ENCODE measurements at places on chromosomes 16 and 17.
A peak's percentile ranks its signal among the peaks of the same experiment; 100 is the strongest.

DNA sequence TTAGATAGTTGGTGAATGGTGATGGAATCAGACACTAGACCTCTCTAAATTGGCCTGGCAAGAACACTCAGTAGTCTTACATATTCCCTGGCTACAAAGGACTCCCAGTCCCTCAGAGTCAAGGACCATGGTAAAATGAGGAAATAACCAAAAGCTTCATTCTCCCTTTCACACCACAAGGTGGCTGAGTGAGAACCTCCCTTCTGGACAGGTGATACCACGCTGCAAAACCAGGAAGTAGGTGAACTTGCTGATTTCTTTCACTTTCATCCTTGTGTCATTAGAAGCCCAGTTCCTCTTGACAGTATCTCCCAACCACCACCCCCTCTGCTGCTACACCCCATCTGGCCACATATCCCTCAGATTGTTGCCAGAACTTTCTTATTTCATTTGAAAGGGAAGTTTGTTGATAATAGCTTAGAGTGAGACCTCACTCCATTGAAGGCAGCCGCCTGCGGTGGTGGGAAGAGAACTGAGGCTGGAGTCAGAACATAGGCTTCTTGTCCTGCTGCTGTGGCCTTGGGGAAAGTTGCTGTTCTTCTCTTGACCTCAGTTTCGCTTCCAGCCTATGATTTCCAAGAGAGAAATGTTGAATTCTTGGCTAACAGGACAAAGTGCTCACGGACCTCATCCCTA lies 290.6 kb upstream of the CCL2 start:
- no peak for DNase-seq

DNA sequence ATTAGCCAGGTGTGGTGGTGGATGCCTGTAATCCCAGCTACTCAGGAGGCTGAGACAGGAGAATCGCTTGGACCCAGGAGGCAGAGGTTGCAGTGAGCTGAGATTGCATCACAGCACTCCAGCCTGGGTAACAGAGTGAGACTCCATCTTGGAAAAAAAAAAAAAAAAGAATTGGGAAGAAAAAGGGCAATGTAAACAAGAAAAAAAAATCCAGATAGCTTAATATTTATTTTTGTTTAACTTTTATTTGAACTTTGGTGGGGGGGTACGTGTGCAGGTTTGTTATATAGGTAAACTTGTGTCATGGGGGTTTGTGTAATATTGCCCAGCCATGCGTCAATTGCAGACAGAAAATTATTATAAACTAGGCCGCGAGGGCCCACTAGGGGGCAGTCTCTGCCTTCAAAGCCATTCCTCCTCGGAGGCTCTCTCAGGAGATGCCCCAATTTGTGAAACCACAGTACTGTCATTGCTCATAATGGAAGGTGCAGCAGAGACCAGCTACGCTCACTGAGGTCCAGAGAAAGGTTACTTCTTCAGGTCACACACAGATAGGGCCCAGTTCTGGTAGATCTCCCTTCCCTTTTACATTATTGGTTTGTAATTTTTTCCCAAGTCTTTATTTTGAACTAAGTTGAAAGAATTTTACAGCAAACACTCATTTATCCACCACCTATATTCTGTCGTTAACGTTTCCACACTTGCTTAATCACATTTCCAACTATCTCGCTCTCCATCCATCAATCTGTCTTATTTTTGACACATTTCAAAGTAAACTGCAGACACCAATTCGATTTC lies 206.2 kb downstream of the PRKCB start:
- no peak for DNase-seq

DNA sequence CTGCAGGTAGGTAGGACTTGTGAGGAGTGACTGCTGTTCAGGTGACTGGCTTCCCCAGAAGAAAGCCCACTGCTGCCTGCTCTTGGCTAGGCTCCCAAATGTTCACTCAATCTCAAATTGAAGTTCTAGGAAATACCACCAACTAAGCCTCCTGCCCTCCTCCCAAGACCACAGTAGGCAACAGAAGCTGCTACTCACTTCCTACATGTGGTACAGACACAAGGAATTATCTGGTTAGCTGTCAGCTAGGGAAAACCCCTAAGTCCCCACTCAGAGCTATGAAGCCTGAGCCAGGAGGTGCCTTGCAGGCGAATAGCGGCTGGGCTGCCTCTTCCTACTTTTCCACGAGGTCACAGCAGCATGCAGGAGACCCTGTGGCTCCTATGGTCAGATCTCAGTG lies 4.9 kb downstream of the FBXO39 start:
- no peak for DNase-seq

GRCh38 chr16:68480084-68480995 lies 32.0 kb upstream of the SMPD3 start:
- DNase-seq: peak; percentile 42

DNA sequence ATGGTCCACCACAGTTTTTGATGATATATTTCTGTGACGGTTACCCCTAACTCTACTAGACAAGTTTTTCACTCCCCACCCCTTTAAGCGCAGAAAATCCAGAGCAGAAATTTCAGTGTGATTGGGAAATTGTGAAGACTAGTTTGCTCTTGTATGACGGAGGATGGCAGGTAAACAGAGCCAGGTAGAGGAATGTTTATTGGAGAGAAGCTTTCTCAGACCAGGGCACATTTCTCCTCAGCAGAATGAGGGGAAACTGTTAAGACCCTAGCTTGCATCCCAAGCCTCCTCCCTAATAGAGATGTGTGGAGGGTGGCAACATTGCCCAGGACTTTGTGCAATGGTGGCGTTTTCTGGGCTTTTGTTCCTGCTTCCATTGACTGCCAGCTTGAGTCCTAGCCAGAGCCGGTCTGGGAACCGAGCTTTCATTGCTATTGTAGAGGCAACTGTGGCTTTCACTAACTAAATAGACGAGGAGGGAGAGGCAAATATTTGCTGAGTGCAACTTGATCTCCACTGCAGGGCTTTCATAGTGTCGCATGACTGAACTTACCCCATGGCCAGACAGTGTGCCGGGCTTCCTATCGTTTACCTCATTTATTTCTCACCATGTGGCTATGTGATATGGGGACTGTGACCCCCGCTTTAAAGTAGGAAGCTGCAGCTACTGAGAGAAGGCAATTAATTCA lies 159.6 kb upstream of the MPHOSPH6 start:
- DNase-seq: no peak

DNA sequence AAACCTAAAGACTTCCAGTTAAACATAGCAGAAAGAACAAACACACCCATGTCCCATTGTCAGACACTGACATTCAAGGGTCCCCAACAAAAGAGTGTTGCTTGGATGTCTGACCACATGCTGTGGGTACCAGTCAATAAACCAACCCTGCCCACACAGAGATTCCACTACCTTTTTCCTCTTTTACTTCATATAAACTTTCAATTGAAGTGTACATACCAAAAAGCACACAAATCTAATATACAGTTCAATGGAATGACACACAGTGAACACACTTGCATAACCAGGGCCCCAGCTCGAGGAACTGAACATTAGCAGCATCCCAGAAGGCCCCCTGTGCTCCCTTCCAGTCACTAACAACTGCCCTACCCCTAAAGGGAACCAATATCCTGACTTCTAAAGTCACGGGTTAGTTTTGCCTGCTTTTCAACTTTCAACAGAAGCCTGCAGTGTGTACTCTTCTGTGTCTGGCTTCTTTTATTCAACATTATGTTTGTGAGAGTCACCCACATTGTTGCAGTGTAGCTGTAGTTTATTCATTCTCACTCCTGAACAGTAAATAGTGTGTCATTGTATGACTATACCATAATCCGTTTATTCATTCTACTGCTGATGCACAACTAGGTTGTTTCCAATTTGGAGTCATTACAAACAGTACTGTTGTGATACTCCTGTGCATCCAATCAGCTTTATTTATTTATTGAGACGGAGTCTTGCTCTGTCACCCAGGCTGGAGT lies 18.0 kb downstream of the CFDP1 start:
- DNase-seq: no peak

DNA sequence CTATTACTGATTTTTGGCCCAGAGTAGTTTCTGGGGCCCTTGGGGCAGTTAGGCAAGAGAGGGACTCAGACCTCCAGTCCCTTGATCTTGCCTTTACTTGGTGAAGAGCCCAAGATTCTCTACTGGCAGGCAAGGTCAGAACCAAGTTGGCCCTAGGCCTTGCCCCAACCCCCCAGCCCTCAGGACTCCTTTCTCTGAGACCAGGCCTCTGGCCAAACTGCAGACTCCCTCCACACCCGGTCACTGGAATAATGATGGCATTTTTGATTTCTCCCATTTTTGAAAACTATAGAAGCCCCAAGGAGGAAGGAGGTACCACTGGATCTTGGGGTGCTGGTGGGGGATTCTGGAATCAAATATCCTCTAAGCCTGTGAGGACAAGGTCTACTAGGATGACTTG lies 18.0 kb upstream of the HOXB9 start:
- no peak for DNase-seq

GRCh38 chr16:6362321-6362720 lies 970.3 kb upstream of the RBFOX1 start:
- no peak for DNase-seq

- no peak for DNase-seq
Measured at GRCh38 chr16:78098087-78098486, 1.4 kb upstream of the WWOX start.
